ENCODE measurements at places on chromosomes 3 and 15.

DNA sequence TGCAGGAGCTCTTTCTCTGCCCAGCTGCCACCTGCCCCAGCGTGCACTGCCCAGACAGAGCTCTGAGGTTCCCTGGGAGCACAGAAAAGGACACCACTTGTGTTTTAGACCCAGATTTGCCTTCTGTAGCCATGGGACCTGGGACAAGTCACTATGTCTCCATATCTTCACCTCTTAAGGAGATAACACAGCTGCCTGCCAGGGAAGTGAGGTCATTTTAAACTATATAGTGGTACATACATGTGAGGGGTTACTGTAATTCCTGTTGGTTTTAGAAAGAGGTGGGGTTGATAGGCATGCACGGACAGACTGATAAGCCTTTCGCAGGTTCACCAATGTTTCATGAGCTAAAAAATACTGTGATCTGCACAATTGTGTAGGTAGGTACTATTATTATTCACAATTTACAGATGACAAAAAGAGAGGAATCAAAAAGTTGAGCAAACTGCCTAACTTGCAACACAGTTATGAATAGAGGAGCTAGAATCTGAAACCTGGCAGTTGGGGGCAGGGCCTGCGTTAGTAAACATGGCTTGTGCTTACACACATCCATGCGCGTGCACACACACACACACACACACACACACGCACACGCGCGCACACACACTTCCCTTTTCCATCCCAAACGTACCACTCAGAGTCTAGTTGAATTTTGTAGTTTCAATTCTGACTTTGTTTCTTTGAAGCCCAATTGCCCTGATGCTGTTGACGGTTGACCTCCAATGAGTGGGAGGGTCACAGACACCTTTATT, 193.6 kb downstream of the FAM43A start:
- no peak for DNase-seq

- DNase-seq: no peak
Observed at GRCh38 chr15:66630801-66631351, 65.1 kb upstream of the LCTL start.

GRCh38 chr3:171427771-171428320, 32.4 kb downstream of the TNIK start:
- no peak for DNase-seq

DNA sequence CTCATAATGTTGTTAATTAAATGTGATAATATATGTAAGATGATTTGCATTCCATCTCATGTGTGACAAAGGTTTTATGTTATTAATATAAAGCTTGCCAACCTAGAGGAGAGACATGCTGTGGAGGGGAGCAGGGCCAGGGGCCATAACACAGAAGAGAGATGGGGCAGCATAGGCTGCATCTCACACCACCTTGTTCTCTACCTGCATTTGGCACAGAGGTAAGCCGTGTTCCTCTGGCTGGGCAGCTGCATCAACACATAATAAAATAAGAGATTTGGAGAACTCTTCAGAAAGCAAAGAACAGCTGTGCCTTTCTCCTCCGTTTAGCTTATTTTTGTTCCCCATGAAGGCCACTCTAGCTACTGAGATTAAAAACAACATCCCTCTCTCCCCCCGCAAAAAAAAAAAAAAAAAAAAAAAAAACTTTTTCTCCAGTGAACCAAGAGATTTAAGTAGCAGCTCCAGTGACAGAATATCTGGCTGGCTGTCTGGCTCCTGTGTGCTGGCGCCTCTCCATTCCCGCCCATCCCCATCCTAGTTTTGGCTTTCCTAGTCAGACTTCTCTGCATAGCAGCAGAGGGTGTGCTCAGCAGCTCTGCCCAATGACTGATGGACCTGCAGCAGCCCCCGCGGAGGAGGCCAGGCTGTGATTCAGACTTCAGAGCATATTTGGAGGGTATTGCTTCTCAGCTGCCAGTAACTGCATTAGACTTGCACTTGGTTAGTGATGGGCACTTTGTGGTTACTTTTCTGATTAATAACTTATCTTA, 52.2 kb upstream of the STXBP5L start:
- no peak for DNase-seq

- no peak for DNase-seq
Observed at GRCh38 chr15:68382286-68383007, 49.5 kb downstream of the ITGA11 start.

- no peak for DNase-seq
Observed at GRCh38 chr3:52117537-52117936, 36.7 kb downstream of the POC1A start.

GRCh38 chr3:66227915-66228314, 7.1 kb downstream of the SLC25A26 start:
- DNase-seq: no peak

DNA sequence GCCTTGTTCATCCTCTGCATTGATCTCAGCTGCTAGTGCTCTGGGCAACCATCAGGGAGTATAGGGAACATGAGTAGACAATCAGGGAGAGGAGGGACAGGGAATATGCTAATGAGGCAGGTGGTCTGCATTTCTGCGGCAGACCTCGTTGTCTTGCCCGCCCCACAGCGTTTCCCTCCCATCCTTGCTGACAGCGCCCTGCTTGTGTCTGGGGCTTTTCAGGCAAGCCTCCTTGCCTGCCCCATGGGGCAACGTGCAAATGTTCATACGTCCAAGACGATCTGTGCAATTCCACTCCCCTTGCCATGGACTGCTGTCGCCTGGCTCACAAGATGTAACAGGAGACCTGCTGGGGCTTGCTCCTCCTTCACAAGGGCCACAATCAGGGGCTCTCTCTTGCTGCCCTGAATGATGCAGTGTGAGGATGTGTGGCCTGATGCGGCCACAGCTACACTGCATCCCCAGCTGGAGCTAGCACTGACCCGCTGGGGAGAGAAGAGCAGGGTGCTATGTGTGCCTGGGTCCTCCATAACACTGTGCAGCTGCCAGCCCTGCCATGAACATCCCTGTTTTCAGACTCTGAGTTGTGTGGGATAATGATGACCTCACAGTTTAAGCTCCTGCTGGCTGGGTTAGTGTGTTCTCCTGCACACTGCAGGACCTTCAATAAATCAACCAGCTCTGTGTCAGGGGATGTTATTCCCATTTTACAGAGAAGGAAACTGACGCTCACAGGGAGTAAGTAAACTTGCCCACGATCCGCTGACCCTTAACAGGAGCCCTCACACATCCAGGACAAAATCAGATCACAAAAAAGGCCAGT, 211.3 kb downstream of the KLF13 start:
- DNase-seq: no peak

DNA sequence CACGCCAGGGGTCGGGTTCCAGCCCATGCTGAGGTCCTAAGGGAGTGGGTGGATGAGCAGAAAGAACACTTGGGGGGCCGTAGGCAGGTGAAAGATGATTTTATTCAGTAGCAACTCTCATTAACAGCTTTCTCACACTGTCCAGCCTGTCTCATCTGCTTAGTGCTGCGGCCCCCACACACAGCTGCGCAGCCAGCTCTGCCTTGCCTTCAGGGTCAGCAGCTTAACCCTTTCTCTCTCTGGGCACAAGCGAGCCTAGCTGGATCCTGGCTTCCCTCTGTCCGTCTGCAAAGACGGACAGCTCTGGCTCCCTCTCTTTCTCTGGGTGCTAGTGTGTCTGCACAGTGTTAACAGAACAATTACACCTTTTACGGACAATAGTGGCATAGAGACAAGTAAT, 21.3 kb downstream of the NPAP1 start:
- DNase-seq: no peak

DNA sequence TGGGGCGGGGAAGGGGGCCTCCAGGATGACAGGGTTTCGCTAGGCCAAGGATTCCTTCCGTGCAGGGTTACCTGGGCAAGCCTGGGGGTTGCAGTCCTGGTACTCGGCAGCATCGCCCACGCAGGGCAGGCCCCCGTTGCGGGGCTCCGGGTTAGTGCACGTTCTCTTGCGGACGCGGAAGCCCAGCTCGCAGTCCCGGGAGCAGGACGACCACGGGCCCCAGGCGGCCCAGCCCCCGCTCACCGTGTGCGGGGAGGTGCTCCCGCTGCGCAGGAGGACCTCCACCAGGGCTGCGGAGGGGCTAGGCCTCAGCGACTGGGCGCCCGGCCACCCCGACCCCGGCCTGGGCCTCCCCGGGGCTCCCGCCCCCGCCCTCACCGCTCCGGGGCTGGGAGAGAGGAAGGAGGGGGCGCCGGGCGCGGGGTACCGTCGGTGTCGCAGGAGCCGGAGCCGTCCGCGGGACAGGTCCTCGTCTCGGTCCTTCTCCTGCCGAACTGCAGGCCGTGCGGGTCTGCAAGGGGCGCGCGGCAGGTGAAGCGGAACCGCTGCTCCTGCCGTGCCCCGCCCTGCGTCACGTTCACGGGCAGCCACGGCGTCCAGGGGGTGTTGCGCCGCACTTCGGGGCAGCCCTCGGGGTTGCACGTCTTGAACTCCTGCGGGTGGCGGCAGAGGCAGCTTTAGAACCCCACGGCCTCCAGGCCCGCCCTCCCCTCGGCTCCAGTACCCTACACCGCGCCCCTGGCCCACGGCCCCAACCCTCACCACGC, 114.6 kb downstream of the SEMA5B start:
- DNase-seq: no peak

DNA sequence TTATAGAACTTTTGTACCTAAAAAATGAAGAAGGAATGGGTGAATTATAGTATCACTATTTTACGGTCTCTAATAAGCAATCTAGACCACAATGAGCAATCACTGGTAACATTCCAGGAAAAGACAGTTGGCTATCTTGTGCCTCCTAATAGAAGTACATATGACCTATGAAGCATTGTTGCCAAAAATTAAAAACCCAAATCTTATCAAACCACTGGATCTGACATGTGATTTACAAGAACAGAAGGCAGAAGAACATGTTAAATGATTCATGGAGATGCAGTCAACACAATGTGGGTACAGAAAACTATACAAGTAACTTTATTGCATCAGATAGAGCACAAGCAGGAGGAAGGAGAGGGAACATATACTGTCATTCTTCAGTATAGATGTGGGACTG, 14.5 kb upstream of the HYKK start:
- no peak for DNase-seq

- no peak for DNase-seq
Observed at GRCh38 chr15:34338347-34338746, 766 bp upstream of the SLC12A6 start.

- DNase-seq: no peak
Observed at GRCh38 chr3:54433846-54434245, 311.5 kb downstream of the CACNA2D3 start.

DNA sequence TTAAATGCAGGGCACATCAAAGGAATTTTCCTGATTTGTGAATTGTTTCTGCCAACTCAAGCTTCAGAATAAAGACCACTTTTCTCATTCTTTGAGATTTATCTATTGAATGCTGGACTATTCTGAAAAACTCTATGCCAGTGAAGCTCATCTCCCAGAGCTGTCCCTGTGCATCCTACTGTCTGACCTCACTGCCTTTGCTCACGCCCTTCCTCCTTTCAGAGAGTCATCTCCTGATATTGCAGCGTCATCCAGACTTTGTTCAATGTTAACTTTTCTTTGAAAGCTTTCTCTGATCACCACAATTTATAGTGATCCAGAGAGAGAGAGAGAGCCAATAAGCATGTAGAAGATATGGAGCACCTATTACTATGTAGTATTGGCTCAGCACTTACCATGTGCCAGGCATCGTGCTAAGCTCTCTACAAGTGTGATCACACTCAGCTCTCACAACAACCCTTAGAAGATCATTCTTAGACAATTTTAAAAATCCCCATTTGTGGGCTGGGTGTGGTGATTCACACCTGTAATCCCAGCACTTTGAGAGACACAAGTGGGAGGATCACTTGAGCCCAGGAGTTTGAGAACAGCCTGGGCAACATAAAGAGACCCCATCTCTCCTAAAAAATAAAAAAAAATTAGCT, 30.2 kb upstream of the TLE3 start:
- DNase-seq: no peak

- no peak for DNase-seq
Observed at GRCh38 chr3:183818041-183818620, 7.2 kb downstream of the MAP6D1 start.

DNA sequence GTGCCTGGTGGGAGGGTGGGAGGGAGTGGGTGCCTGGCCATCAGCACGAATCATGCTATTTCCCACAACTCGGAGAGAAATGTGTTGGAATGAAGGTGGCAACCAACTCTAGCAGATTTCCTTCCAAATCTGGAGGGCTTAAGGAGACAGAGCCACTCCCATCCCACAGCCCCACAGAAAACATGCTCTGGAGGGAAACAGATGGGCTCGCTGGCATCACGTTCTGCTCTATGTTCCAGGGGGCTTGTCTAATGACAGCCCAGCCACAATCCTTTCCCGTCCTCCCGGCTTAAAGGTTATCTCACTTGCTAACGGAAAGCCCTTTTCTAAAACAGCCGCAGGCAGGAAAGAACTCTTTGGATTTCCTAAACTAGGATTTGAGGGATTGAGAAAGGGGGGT, 65.3 kb downstream of the ADAMTS17 start:
- DNase-seq: no peak

DNA sequence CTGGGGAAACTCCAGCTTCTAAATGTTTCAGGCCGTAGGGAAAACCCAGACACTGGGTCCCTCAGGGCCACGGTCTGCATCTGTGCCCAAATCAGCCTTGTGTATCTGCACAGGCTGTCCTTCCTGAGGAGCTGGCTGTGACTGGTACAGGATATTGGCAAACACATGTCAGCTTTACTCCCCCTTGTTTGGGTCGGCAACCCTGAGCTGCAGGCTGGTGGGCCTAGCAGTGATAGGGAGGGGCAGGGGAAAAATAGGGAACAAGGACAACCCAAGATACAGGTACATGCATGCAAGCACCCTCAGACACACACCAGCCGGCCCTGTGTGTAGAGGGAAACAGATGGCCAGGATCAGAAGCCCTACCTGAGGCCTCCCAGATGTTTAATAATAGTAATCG, 28.7 kb upstream of the HCN4 start:
- DNase-seq: no peak

DNA sequence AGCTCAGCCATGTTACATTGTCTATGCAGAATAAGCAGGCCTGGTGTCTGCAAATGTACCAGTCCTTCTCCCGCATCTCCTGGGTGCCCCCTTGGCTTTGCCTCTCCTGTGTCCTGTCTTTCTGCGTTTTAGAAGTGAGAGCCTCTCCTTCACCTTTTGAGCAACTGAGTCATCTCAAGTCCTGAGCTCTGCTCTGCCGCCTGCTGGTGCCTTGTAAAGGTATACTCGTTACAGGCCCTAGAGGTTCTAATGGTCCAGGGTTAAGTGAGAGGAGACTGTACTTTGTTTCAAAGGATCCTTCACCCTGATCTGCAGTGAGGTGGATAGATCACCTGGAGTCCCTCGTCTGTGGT, 12.6 kb downstream of the GHRL start:
- no peak for DNase-seq

DNA sequence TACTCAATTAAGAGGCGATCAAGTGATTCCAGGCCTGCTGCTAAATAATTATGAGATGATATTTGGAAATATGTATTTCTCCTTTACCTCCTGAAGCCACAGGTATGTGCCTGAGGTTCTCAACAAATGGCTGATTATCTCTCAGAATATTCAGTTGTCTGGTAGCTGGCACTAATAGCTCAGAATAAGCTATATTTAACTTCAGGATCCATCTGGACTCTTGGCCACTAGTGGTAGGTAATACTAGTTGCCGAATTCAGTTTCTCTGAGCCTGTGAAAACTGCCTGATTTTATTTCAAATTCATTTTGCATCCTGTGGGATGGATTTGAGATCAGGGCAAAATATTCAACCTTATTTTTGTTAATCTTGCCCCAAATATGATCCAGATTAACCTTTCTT, 499.0 kb downstream of the DIPK2A start:
- no peak for DNase-seq

GRCh38 chr15:65766422-65767263, 25.4 kb downstream of the DENND4A start:
- DNase-seq: no peak

All from activated T-cell treated with anti-CD3 and anti-CD28 coated beads, Interleukin-2, amount 50 U/mL, for 1 hour (primary cell).